Karpas-422 (cell line): ENCODE measurements at places on chromosomes 7 and 10. TPM values are rescaled to one million over a fixed set of nuclear protein-coding genes. Genes with fewer than 3 reads are reported as not detected.

GRCh38 chr7:2172311-2173188 lies 60.2 kb downstream of the MAD1L1 start:
- no peak for DNase-seq

DNA sequence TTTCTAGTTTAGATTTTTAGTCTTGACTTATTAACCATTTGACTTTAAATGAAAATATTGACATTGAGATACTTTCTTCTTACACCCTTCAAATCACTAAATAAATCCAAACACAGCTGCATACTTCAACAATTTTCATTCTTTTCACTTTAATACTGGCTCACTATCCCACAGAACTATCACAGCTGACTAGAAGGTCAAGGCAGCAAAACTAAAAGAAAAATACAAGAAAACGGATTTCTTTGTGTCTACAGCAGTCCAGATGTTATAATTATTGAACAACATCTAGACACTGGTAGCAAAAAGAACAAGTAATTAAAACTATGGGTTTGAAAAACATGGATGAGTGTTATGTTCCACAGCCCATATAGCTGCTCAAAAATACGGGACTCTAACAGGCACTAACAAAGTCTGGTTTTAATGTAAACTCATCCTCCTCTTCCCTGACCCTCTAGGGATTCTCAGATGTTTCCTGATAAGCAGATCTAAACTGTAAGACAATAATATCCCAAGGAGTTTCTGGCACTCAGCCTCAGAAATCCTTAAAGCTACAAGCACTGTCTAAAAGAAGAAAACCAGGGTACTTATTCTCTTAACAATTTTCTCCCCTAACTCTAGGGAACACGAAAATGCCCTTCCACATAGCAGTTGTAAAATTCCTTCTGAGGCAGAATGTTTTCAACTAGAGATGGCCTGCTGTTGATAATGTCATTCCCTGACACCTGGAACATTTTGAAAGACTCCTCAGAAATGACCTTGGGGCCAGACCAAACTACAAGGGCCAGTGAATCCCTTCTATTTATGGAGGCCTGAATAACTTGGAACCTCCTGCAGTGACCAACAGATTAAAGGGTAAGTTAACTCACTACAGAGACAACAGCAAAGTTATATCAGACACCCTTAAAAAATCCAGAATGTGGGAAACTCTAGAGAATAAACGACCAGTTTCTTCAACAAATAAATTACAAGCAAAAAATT lies 12.8 kb downstream of the DNMBP start:
- peak; percentile 38 for DNase-seq

- no peak for DNase-seq
Measured at GRCh38 chr10:70960783-70961570, 72.6 kb upstream of the PCBD1 start.

LLCFC1 gene
- not detected in 2 replicates for total RNA-seq

MLXIPL gene
- not detected in 2 replicates for total RNA-seq

HTRA1 gene
- not detected in 2 replicates for total RNA-seq

THSD7A gene
- 0.29 TPM in 1 of 2 replicates, not detected in the other for total RNA-seq
